ENCODE measurements at places on chromosomes 6 and 20.

DNA sequence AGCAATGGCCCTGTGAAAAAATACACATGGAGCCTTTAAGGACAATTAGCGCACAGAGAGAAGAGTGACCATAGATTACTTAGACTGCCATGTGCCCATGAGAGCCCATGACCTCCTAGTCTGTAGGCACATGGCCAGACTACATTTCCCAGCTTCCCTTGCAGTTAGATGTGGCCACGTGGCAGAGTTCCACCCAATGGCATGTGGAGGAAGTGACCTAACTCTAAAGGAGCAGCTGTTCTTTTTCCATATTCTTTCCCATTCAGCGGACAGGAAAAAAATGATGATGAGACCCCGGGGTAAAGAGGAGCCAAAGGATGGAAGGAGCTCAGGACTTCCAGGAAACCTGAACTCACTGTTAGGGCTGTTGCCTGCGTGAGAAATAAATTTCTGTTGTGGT, 116.6 kb downstream of the CBLN4 start:
- DNase-seq: no peak

- DNase-seq: peak; percentile 92
Observed at GRCh38 chr6:157322792-157323254, 496 bp downstream of the TMEM242 start.

GRCh38 chr6:129695373-129696027, 14.5 kb downstream of the ARHGAP18 start:
- DNase-seq: no peak

- no peak for DNase-seq
Observed at GRCh38 chr20:46964618-46965455, 70.2 kb downstream of the EYA2 start.

- no peak for DNase-seq
Observed at GRCh38 chr6:79266051-79266450, 31.6 kb upstream of the HMGN3 start.

DNA sequence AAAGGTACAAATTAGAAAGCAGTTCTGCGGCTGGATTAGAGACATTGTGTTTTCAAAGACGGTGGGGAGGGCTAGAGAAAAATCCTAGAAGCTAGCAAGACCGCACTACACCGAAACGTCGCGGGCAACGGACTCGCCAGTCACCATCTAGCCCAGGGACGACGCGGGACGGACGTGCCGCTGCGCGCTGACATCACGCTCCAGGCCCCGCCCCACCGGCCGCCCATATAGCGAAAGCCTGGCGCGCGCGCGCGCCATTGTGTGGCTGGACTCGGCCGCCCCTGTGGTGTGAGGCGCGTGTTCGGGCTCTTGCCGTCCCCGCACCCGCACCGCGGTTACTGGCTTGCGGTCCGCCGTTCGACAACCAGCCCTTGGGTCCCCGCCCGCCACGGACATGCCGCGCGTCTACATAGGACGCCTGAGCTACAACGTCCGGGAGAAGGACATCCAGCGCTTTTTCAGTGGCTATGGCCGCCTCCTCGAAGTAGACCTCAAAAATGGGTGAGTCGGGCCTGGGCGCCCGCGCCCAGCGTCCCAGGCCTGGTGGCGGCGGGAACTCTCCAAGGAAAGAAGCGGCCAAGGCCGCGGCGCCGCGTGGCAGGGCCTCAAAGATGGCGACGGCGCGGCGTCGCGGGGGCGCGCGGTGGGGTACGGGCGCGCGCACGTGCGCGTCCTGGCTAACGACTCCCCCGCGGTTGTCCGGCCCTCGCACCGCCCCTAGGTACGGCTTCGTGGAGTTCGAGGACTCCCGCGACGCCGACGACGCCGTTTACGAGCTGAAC, at the start of gene SRSF6:
Gene SRSF6, plus strand, starts transcription at position 257 of the 782 bp plus-strand sequence. Its CDS starts 138 bp downstream, at position 395.
- peak; percentile 90 for DNase-seq

DNA sequence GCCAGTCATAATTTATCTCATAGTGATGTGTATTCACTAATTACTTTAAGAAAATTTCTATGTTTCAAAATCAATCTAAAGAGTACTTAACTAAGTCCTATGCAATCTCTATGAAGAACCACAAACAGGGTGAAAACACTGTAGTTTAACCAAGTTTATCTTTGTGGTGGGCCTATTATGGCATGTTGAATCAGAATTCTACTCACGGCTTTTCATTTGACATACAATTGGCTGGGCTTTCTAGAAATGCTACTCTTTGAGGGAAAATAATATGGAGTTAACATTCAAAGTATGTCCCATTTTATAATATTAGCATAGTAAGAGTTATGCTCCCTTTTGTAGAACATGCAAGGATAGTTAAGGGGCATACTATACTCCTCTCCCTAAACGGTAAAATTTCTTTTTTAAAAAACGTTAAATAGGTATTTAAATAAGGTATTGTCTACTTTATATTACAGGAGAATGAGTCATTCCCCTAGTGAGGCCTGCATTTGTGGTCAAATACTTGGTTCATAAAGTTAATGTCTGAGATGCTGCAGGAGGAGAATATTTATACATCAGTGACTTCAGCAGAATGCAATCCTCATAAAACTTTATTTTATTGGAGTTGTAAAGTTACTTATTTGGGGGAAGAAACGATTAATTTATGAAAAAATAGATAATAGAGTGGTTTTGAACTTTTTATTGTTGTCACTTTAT, 1.8 kb downstream of the MOXD1 start:
- peak; percentile 73 for DNase-seq

- no peak for DNase-seq
Observed at GRCh38 chr20:62601172-62601571, 41.1 kb upstream of the SLCO4A1 start.

GRCh38 chr6:20599302-20600051, 65.2 kb downstream of the CDKAL1 start:
- no peak for DNase-seq

- peak; percentile 40 for DNase-seq
Observed at GRCh38 chr20:9156529-9157280, 87.8 kb downstream of the PLCB4 start.

DNA sequence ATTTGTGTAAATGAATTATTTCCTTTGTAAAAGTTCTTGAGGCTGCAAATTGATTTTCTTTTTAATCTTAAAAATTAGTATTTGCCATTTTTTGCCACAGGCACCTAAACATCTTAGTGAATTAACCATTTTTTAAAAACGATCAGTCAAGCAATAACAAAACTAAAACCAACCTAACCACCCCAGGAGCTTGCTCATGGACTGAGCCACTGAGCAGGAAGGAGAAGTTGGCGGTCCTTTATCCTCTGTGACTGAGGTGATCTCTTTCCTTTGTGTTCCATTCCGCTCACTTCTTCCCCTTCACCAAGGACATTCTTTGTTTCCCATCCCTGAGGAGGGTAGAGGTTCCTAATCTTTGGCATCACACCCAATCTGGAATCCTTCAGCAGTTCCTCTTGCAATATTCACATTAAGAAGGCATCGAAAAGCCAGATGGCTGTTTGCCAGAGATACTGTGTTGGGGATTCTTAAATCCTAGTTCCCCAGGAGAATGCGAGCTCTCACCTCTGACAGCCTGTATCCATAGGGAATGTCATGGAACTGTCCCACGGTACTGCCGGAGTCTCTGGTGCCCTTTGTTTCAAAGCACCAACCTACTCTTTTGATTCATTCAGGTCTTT, 30.5 kb downstream of the RPRD1B start:
- no peak for DNase-seq

DNA sequence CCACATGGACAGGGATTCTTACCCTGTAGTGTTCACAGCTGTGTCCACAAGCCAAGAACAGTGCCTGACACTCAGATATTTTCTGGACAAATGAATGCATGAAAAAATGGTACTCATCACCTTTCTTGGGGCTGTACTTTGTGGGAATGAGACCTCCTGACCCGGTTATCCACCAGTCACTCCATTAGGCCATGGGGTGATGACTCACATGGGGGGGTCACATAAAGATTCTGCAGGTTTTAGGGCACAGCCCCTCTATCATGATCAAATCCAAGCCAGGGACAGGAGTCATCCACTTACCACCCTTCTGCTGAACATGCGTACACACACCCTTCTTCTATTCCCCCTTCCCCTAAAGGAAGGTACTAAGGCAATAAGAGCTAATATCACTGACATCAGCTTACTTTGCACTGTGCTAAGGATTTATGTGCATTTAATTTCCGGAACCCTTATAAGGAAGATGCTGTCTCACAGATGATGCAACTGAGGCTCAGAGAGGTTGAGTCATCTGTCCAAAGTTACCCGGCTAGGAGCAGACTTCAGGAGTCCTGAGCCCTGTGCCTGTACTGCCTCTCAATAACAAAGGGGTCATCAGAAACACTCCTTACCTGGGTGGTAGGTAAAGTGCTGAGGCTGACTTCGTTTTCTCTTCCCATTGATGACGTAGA, 107.8 kb downstream of the NFATC2 start:
- DNase-seq: peak; percentile 95

DNA sequence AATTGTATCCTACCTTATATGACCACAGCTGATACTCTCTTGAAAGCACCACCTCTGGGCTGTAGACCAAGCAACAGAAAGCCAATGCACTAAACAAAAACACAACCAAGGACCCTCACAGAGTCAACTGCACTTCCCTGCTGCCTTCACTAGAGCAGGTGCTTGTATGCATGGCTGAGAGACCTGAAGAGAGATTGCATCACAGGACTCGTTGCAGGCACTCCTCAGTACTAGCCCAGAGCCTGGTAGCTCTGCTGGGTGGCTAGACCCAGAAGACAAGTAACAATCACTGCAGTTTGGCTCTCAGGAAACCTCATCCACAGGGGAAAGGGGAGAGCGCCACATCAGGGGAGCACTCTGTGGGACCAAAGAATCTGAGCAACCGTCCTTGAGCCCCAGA, 521.6 kb upstream of the IMPG1 start:
- DNase-seq: no peak

DNA sequence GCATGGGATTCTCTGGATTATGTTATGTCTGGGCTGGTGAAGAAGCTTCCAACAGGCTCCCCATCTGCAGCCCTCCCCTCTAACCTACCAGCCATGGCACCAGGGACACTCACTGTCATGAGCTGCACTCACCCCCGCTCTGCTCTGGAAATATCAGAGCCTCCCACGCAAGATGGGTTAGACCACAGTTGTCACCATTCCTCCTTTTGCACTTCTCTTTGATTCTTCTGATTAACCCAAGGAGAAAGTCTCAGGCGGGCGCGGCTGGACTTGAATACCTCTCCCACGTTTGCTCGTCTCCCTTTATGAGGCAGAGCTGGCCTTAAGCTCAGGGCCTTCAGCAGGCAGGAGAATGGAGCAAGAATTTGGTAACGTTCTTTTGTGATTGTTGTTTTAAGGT, 128.1 kb downstream of the CEBPB start:
- no peak for DNase-seq

- DNase-seq: peak; percentile 65
Observed at GRCh38 chr6:156832231-156832647, 55.1 kb downstream of the ARID1B start.

GRCh38 chr20:278181-278580, 12.4 kb downstream of the C20orf96 start:
- no peak for DNase-seq

GRCh38 chr6:125792680-125793079, 1.9 kb downstream of the NCOA7 start:
- peak; percentile 77 for DNase-seq

DNA sequence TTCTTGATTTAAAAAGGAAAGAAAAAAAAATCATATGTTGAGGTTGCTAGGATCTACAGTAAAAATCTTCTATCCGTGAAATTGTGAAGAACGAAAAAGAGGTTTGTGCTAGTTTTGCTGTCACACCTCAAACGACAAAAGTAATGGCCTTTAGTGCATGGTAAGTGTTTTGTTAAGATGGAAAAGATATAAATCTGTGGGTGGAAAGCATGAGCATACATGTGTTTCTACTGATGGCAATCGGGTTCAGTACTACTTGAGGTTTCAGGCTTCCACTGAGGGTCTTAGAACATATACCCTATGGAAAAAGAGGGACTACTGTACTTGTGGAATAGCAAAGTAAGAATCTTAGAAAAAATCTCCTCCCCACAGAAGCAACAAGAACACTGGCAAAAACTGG, 58.0 kb downstream of the AHI1 start:
- no peak for DNase-seq

GRCh38 chr6:87723170-87724078, 21.4 kb upstream of the AKIRIN2 start:
- peak; percentile 91 for DNase-seq

DNA sequence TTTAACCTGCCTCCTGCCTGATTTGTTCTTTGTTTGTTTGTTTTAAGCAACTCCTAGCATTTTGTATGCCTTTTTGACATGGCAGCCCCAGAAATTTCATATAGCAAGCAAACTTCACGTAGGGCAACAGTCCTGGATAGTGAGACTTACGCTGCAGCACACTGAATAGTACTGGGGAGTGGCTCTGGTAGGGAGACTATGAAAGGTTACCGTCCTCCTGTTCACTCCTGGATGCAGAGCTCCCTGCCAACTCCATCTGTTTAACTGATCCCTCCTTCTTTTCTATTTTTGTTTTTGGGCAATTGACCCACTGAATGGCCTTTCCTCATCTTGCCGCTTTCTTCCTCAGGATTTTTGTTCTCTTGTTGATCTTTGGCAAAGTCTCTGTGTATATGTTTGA, 44.5 kb upstream of the BMP6 start:
- DNase-seq: no peak

GRCh38 chr20:38286586-38287531, 17.1 kb upstream of the BPI start:
- DNase-seq: peak; percentile 71

DNA sequence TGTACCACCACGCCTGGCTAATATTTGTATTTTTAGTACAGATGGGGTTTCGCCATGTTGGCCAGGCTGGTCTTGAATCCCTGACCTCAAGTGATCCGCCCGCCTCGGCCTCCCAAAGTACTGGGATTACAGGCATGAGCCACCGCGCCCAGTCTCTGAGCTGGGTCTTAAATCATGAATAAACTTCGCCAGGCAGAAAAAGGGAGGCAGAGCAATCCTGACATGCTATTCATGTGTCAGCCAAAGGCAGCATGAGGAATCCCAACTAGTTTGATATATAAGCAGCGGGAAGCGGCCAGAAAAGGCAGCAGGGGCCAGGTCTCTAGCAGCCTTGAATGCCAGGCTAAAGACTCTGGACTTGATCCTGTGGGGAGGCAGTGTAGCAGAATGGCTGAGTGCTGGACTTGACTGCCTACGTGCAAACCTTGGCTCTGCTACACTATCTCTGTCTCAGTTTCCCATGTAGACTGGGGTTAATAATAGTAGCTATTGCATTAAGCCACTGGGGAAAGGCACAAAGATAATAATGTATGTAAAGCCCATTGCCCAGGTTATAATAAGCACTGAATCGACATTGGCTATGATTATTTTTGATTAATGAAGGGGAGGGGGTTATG, 1.8 kb downstream of the PROCR start:
- no peak for DNase-seq

- peak; percentile 89 for DNase-seq
Observed at GRCh38 chr20:53949319-53949839, 121.0 kb downstream of the BCAS1 start.

DNA sequence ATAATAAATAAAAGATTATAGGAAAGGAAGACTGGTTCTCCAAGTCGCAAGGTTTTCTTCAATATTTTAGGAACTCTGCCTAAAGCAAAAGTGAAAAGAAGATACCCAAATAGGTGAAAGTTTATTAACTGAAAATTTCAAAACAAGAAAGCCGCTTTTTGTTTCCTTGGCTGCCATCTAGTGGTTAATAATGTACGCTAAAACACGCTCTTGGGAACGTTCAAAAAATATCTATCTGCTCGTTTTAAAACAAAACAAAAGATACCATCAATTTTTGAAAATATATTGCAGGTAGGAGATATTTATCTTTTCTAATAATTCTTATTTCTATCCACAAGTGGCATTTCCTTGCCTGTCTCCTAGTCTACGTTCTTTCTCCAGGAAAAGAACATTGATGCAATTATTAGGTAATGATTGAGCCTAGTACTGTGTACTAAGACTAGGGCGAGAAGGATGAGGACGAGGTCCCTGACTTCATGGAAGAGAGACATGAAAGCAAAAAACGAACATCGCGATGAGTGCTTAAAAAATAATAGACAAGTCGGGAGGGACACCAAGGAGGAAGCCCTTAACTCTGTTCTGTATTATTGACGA, 97.2 kb downstream of the SPTLC3 start:
- peak; percentile 36 for DNase-seq
